Stimulated activated CD4-positive, alpha-beta T cell treated with anti-CD3 and anti-CD28 coated beads, TNF-alpha, amount 100 ng/mL, for 24 hours (primary cell): ENCODE measurements at places on chromosomes 4 and X.

DNA sequence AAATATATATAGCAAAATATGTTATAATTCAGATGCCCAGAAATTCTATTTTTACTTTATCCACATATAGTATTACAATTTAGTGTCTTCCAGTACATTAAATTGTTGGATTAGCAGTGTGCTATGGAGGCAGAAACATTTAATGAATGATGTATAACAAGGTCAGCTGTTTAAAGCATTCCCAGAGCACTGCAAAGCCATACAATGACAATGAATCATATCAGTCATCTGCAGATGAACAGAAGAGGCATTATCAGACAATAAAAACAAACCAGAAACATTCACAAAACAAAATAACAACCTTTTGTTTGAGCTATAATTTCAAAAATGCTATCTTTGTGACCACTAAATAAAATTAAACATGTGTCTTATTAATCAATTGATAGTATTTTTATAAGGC lies 524.2 kb downstream of the FAT4 start:
- no peak for DNase-seq

GRCh38 chrX:24506082-24506481 lies 41.0 kb downstream of the PDK3 start:
- no peak for DNase-seq

DNA sequence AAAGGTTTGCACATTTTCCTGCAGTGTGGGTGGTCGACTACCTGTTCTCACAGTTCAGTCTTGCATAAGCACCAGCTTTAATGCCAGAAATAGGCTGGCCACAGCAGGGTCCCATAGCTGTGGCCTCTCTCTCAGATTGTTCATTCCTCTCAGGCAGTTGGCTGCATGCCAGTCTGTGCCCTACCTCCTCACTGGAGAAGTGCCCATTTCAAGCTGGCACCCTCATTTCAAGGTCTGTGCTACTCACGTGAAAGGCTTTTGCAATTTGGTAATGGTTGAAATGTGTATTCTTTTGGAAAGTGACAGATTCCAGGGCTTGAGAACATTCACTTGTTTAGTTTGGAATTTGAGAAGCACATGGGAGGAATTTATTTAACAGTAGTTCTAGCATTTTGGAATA lies 28.9 kb upstream of the MTMR1 start:
- no peak for DNase-seq

DNA sequence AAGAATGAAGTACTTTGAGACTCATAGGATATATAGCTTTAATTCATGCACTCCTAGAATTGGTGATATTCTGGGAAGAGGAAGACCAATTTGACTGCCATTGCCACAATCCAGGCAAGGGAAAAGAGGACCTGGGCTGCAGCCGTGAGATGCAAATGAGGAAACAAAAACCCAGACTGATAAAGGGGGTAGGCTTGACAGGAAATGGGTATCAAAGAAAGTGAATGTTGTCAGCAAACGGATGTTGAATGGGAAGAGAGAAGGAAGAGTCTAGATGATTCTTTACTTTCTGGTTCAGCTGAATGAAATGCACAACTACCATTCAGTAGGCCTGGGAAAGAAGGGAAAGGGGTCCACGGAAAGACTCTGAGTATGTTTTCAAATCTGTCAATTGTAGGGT lies 17.1 kb upstream of the ARHGEF6 start:
- no peak for DNase-seq

- DNase-seq, result no peak
Observed at GRCh38 chr4:110170861-110171260, 27.6 kb downstream of the ELOVL6 start.

DNA sequence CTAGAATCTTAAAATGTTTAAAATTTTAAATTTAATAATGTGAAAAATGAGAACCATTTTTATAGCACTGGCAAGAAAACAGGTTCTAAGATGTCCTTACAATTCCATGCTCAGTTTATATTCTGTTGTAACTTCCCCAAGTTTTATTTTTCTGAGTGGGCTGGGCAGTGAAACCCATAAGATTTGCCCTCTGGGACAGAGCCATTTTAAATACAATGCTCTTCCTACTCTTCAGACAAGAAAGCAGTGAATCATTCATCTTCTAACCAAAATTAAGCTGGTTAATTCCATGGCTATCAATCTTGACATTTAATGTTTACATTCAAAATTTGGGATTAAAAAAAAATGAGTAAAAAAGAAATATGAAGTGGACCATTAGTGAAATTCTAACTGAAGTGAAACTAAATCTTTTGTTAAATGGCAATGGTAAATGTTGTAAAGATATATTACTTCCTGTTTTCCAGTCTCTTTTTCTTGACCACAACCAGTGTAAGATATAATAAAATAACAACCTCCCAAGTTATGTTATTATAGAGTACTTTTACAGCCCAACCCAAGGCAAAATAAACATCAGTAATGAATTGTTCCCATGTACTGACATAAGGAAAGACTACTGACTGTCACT lies 37.2 kb upstream of the PTPN13 start:
- DNase-seq, result no peak

- no peak for DNase-seq
Observed at GRCh38 chr4:48931459-48931858, 24.9 kb upstream of the OCIAD2 start.

GRCh38 chr4:26813698-26814097 lies 46.9 kb upstream of the STIM2 start:
- no peak for DNase-seq

DNA sequence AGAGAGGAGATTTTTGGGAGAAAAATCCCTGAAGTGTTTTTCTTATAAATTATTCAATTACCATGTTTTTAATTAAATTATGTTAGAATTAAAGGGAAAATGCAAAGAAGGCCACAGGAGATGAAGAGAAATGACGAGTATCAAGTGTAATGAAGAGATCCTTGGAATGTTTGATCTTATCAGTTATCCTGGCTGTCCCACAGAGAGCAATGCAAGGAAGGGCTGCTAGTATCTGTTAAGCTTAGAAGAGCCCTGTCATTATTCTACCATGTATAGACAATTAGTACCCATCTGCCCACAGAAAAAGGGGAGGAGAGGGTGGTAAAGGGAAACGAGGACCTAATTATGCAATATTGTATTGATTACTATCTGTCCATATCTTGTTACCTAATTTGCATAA lies 257.1 kb downstream of the BANK1 start:
- DNase-seq, result no peak

DNA sequence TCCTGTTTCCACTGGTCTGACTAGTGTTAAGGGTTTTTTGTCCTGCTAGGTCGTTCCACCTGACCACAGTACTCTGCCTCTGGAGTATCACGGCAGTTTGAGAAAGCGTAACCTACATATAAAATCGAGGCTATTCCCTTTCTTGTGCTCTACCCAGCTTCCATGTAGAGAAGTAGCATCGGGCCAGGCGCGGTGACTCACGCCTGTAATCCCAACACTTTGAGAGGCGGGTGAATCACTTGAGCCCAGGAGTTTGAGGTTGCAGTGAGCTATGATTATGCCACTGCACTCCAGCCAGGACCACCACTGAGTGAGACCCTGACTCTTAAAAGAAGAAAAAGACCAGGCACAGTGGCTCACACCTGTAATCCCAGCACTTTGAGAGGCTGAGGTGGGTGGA lies 7.5 kb downstream of the PPEF1 start:
- no peak for DNase-seq

DNA sequence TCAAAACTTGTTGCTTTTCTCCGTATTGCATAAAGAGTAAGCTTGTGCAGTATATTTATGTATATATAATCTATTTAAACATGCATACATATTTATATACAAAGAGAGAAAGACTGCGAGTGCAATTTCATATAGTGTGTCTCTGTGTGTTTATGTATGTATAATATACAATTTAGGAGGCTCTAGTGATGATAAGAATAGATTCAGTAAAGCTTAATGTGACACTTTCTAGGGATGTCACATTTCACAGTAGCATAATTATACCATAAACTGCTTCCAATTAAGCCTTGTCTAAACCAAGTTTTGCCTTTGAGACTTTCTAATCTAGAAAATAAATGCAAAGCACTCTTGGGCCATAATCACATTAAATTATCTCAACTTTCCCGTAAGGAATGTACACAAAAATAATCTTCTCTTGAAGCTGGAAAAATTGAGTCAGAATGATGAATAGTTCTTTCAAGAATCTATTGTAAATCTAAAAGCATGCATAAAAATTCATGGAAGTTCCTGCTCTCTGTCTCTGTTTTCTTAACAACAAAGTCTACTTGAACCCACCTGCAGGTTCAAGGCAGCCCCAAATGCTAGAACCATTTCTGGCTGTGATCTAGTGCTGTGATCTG lies 114.1 kb upstream of the NPY2R start:
- DNase-seq, result no peak

- no peak for DNase-seq
Observed at GRCh38 chrX:55057675-55058249, 17.1 kb upstream of the PAGE2B start.

DNA sequence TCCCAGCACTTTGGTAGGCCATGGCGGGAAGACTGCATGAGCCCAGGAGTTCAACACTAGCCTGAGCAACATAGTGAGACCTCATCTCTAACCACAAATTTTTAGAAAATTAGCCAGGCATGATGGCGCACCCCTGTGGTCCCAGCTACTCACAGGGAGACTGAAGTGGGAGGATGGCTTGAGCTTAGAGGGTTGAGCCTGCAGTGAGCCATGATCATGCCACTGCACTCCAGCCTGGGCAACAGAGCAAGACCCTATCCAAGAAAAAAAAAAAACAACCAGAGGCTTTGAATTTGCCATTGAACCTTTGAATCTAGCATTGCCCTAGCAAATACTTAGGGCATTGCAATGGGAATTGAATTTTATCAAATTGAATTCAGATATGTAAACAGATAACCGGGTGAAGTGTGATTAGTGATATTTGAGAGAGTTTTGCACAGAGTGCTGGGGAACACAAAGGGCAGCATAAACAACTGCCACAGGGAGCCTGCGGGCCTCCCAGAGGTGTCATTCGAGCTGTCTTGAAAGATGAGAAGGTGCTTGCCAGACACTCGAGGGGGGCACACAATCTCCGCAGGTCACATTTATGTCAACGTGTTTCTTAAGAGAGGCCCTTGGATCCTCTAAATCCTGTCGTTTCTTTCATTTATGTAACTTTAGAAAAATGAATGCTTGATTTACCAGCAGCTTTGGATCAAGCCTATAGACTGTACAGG lies 200.3 kb downstream of the AASDH start:
- no peak for DNase-seq

DNA sequence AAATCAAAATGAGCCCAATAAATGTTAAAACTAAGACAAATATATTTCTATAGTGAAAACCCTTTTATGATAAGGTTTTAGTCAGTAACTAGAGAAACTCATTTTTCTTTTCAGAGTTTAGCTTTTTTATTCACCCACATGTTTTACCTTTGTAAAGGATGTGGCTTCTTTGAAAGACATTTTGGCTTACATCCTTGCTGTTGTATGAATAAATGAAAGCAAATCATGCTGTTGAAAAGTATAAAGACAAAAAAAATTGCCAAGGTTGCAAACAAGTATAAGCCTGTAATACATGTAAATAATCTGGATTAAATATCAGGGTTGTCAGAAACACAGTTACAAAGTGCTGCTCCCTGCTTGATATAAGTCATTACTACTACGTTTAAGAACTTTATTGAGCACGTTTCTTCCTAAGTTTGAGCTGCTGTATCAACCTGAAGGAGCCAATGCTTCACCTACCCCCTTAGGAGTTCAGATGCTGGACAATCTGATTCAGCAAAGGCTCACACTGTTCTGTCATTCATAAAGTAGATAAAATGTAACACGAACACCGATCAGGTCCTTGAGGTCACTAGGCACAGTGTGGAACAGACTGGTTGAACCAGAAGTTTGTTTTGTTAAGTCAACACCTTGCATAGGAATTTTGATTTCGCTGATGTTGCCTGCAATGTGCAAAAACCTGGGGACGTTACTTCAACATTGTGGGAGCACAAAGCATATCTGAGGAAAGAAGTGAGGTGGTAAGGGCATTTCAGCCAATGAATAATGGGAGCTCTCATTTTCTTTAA lies 321.2 kb upstream of the BMP3 start:
- DNase-seq, result no peak

DNA sequence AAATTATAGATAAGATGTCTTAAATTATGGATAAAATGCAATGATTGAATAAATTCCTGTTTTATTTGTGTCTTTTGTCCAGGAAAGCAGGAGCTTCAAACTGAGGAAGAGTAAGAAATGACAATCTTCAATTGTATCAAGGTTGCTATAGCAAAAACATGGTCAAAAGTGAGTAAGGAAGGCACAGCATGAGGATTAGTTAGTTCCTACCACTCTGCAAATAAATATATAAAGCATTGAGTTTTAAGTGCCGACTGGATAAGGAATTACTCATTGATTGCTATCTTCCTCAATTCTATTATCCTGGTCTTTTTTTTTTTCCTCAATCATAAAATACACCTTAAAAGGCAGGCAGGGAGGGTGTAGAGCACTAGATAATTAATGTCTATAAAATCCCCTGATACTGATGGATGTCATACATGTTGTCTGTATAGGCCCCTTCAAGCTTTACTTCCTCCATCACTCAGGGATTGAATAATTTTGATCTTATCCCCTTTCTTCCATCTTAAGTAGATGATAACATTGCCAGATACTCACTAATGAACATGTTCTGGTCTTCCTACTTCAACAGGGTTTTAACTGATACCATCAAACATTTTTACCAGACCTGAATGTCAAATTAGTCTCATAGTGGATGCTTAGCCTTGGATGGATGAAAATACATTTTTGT lies 86.6 kb downstream of the MID1 start:
- DNase-seq, result no peak

DNA sequence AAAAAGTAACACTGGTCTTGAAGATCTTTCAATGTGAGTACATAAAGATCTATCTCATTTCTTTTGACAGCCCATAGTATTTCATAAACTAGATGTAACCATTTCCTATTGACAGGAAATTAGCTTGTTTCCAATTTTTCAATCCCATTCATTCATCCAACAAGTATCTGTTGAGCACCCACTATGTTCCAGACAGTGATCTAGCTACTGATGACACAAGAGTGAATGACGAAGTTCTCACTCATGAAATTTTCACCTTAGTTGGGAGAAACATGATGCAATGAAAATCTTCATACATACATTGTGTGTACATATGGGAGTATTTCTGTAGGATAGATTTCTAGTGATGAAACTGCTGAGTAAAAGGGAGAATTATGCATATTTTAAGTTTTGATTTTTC lies 1.7 kb downstream of the CD38 start:
- no peak for DNase-seq

GRCh38 chr4:61318431-61318830 lies 118.3 kb downstream of the ADGRL3 start:
- no peak for DNase-seq

DNA sequence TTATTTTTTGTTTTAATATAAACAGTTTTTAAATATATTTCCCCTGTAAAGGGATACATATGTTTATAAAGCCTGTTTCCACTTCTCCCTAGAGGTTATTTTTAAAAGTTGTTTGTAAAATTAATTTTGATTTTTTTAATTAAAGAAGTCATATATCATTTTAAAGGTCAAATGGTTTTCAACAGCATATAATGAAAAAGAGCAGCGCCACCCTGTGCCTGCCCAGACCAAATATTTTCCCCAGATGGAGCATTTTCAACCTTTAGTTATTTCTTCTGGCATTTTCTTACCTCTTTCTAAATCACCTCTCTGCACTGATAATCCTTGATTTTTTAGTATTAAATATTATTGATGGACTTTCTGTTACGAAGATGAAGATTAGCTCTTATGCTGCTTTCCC lies 21.0 kb downstream of the MSX1 start:
- no peak for DNase-seq
